Activated CD4-positive, alpha-beta T cell treated with anti-CD3 and anti-CD28 coated beads, Interleukin-2, amount 50 U/mL, for 24 hours (primary cell): ENCODE measurements at places on chromosomes 3 and 15.

GRCh38 chr3:112675349-112675748, 34.4 kb upstream of the CCDC80 start:
- no peak for DNase-seq

GRCh38 chr3:46717447-46718231, at the start of gene PRSS50:
Gene PRSS50, minus strand, starts transcription at chr3:46717869. Its CDS starts 45 bp downstream, at chr3:46717824.
- DNase-seq, result no peak

DNA sequence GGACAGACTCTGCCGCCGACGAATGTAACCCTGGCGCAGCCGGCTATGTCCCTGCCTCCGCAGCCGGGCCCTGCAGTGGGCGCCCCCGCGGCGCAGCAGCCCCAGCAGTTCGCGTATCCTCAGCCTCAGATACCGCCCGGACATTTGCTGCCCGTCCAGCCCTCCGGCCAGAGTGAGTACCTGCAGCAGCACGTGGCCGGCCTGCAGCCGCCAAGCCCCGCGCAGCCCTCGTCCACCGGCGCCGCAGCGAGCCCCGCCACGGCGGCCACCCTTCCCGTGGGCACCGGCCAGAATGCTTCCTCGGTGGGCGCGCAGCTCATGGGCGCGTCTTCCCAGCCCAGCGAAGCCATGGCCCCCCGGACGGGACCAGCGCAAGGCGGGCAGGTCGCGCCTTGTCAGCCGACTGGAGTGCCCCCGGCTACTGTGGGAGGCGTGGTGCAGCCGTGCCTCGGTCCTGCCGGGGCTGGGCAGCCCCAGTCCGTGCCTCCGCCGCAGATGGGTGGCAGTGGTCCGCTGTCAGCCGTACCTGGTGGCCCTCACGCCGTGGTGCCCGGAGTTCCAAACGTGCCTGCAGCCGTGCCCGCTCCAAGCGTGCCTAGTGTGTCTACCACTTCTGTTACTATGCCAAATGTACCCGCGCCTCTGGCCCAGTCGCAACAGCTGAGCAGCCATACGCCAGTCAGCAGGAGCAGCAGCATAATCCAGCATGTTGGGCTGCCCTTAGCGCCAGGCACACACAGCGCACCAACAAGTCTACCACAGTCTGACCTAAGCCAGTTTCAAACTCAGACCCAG, 2.4 kb downstream of the TSC22D2 start:
- no peak for DNase-seq

DNA sequence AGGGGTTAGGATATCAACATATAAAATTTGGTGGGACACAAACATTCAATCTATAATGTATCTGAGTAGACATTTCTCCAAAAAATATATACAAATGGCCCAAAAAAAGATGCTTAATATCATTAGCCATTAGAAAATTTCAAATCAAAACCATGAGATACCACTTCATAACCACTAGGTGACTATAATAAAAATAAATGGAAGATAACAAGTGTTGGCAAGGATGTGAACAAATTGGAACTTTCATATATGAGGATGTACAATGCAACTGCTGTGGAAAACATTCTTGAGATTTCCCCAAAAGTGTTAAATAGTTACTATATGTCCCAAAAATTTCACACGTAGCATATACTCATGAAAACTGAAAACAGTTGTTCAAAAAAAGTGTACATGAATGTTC, 36.5 kb upstream of the WNT7A start:
- no peak for DNase-seq

GRCh38 chr3:69326855-69327300, 59.0 kb downstream of the FRMD4B start:
- DNase-seq, result no peak

DNA sequence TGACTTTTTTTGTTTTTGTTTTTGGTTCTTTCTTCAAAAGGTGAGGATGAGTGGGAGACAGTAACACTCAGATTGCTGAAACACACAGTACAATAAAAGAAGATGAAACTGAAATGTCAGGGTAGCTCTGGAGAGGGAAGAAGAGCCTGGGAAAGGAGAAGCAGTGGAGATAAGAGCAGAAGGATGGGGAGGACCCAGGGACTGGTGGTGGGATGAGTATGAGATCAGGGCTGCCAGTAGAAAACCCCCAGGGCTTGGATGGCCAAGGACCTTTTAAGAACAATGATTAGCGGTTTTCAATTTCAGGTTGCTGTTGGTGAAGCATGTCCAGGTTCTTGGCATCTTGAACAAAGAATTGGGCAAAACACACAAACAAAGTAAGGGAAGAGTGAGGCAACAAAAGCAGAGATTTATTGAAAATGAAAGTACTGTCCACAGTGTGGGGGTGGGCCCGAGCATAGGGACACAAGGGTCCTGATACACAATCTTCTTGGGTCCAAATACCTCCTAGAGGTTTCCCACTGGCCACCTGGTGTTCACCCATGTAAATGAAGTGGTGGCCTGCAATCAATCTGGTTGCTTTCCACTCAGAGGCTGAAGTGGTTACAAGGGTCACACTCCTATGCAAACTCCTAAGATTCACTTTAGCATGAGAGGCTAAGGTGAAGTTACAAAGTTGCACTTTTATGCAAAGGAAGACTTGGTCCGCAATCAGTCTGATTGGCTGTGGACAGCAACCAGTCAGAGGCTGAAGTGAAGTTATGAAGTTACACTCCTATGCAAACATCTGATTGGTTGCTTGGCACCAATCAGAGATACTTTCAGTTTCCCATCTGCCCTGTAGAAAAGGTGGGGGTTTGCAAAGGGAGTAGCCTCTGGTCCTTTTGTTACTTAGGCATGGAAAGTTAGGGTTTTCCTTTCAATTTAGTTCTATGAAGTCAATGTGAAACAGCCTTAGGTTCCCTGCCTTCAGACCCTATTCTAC, 26.1 kb upstream of the MFSD1 start:
- no peak for DNase-seq

DNA sequence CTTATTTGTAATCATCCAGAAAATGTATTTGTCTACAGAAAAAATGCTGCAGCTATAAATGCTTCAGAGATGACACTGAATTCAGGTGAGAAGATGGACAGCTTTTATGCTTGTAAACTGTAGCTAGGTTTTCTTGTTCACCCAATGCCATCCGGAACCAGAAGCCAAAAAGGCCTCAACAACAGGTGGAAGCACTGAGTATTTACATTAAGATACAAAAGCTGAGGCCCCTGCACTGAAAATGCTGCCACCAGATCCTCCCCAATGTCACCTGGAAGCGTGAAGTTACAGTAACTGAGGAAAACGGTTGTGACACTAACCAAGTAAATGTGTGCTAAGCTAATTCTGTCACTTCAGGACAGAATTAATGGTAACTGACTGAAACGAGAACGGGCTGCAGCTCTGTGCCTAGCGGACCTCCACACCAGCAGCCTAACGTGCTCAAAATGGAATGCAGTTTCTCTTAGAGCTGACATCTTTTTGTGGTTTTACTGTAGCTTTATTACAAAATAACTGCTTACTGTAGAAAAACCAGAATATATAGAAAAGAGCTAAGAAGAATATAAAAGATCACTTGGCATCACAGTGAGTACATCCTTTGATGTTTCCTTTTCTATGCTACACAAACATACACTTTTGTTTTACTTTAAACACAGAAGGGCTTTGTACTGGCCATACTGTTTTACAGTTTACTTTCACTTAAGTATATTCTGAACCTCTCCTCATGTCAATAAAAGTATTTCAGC, 7.6 kb downstream of the CHSY1 start:
- no peak for DNase-seq

GRCh38 chr15:97815835-97816234, 144.7 kb upstream of the ARRDC4 start:
- no peak for DNase-seq

DNA sequence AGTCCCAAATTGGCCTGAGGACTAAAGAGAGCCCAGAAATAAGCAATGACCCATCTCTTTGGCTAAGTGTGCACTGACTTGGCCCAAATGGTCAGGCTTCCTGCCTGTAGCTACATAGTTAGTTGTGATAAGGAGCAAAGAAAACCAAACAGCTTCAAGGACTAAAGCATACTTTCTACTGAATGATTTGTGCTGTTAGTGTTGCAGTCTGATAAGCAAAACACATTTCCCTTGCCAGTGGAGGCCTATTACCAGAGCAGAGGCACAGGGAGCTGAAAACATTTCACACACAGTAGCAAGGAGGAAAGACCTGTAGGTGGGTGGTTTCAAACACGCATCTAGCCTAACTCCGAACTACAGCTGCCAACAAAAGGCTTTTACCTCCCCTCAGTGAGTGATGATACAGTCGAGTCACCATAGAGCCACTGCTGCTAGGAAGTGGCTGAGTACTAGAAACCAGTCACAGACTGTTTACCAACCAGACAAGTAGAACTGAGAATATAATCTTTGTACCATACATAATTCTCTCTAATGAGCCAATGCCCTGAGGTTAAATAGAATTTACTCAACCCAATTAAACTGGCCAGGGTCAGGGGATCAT, 222.3 kb upstream of the THBS1 start:
- no peak for DNase-seq

DNA sequence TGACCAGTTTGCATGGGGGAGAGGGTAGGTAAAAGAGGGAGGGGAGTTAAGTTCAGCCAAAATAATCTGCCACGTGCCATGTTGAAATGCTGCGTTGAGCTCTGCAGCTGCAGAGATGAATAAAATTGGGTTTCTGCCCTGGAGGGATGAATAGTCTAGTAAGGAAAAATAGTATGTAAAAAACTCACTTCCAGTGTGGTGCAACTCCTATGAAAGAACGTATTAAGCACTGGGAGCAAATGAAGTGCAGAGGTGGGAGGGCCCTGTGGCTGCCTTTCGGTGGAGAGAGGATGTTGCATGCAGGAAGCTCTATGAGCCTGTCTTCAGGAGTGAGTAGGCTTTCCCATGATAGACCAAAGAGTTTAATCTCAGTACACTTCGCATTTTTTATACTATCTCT, 8.6 kb downstream of the CEP63 start:
- DNase-seq, result no peak

DNA sequence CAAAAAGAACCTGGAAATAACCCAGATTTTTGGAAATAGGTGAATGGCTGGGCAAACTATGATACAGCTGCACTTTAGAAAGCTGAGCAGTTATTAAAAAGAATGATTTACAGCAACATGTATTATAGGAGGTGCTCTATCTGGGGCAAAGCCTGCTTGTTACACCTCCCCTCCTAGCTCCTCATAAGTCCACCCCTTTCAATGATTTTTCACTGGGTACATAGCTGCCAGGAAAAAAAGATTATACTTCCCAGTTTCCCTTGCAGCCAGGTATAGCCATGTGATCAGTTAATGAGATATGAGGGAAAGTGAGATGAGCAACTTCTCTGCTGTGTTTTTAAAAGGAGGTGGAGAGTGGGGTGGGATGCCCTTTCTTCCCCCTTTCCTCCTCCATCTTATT, 97.7 kb downstream of the CHST2 start:
- DNase-seq, result no peak

GRCh38 chr3:100083209-100083608, 31.1 kb downstream of the FILIP1L start:
- DNase-seq, result no peak
